SJCRH30 (cell line): ENCODE measurements at places on chromosomes 13 and 19. TPM values are rescaled to one million over a fixed set of nuclear protein-coding genes. Genes with fewer than 3 reads are reported as not detected.

MZF1 gene
- 6.0 and 6.5 TPM in 2 replicates for total RNA-seq

FXYD3 gene
- not detected in 2 replicates for total RNA-seq

LAIR2 gene
- total RNA-seq: not detected in 2 replicates

JAK3 gene
- total RNA-seq: 0.03 and 0.04 TPM in 2 replicates
